Activated CD4-positive, alpha-beta memory T cell treated with anti-CD3 and anti-CD28 coated beads for 36 hours (primary cell): ENCODE measurements at places on chromosomes 11 and 22. TPM values are rescaled to one million over a fixed set of nuclear protein-coding genes. Genes with fewer than 3 reads are reported as not detected.

DNA sequence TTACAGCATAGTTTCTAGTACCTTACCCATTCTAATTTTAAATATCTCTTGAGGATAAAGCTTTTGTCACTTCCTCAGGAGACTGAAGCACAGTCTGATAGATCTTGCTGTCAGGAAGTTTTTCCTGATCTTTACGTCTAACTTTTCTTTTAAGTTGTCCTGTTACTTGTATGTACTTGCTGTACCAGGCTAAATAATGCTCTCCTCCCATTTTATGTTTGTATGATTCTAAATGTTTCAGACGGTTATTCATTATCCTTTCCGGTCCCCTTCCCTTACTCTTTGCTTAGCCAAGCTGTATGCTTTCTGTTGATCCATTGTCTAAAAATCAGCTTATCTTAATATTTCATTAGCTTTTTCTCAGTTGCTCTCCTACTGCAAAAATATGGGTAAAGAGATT is 6.0 kb downstream of the ARHGEF12 start:
- no peak for DNase-seq

- DNase-seq, result no peak
These were observed 33.1 kb upstream of the ETS1 start for GRCh38 chr11:128620309-128621100.

DNA sequence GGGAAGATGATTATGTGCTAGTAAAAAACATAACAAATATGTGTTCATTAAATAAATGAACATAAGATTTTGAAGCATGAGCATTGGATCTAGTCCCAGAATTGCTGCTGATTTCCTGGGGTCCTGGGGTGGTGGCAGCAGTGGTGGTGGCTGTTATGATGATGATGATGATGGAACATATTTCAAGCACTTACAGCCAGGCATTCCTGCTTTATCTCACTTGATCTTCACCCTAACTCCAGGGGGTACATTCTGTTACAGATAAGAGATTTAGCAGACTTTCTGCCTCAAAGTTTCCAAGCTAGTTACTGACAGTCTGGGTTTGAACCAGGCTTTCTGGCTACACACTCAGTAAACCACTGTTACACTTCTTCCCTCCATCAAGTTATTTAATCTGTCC is 5.2 kb downstream of the TRAPPC4 start:
- DNase-seq, result no peak

GRCh38 chr11:103619938-103620337 is 416.5 kb upstream of the DDI1 start:
- DNase-seq, result no peak

DNA sequence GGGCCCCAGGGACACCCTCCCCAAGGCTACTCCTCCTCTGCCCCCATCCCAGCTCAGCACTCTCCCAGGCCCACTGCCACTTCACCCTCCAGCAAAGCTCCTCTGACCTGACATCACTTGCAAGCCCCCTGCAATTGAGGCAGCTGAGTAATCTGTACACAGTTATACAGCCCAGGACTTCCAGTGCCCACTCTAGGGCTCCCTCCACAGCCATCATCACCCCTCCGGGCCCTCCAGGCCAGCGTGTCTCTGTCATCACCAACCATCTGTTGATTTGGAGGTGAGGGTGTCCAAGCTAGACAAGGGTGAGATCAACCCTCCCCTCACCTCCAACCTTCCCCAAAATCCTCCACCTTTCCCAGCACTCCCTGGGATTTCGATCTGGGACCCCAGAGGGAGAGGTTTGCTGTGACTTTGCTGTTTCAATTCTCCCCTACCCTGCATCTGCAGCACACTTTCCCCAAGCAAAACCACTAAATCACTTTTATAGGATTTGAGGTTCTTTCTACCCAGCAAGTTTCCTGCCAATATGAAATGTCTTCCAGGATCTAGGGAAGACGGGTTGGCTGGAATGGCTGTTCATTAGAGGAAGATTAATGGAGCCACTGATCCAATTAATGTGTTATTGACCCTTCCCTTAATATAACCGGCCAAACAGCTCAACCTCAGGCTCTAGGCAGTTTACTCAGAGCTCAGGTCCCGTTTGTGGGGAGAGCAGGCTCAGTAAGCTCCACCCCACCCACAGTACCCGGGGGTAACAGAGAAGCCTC is 92.9 kb downstream of the CHST1 start:
- DNase-seq, result no peak

- DNase-seq, result no peak
These were observed 34.2 kb downstream of the TMEM184B start for GRCh38 chr22:38238519-38239071.

MS4A18 gene
- total RNA-seq, result not detected

DNA sequence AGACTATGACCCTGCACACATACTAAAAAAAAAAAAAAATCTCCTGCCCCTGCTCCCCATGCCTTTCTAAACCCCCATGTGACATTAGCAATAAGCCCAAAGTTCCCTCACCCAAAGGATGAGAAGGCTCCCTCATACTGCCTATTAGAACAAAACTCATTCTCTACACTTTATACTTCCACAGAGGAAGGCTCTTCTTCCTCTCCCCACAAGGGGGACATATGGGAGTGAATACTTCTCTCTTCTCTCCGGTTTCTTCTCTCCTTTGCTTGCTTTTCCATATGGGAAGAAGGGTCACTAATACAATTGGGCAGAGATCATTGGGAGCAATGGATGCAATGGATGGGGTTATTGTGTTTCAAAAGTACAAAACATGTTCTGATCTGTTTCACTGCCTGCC is 3.3 kb downstream of the OR52L1 start:
- no peak for DNase-seq

GRCh38 chr11:106957030-106957482 is 61.2 kb downstream of the GUCY1A2 start:
- no peak for DNase-seq

TSSK2 gene
- not detected for total RNA-seq

- DNase-seq, result no peak
These were observed 26.3 kb upstream of the MTCH2 start for GRCh38 chr11:47668665-47669064.

DNA sequence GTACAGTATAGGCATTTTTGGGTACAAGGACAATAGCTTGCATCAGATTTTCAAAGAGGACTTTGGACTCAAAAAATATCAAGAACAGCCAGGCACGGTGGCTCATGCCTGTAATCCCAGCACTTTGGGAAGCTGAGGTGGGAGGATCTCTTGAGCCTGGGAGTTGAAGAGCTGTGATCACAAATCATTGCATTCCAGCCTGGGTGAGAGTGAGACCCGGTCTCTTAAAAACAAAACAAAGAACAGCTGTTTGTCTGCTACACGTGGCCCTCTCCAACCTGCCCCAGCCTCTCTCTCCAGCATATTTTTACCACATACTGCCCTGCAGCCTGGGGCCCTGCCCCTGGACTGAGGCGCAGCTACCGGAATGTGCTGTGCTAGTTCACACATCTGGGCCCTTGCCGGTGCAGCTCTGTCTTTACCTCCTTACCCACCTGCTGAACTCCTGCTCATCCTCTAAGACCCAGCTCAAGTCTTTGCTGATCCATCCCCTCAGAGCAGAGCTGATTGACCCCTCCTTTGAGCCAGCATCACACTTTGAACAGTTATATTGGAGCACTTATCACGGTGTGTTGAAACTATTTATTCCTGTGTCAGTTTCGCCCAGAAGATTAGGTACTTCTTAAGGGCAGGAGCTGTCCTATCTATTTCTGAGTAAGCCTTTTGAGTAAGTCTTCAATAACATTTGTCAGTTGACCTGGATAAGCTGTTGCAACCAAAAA is 29.4 kb downstream of the GRIK4 start:
- no peak for DNase-seq

- no peak for DNase-seq
These were observed 80.0 kb upstream of the CRTAM start for GRCh38 chr11:122758339-122758738.

GRCh38 chr22:20604776-20605221 is 97.4 kb downstream of the MED15 start:
- DNase-seq, result no peak

GRCh38 chr11:88301488-88302140 is 35.9 kb downstream of the CTSC start:
- peak; percentile 43 for DNase-seq

GRCh38 chr11:102391549-102392237 is 44.7 kb downstream of the BIRC2 start:
- DNase-seq, result no peak

CSF2RB gene
- 0.22 TPM for total RNA-seq

GRCh38 chr11:24234822-24235508 is 261.9 kb upstream of the LUZP2 start:
- no peak for DNase-seq

TOMT gene
- total RNA-seq, result not detected

MLC1 gene
- not detected for total RNA-seq

GAS2L1 gene
- total RNA-seq, result 1.3 TPM

- DNase-seq, result peak; percentile 33
These were observed 17.5 kb downstream of the KCNJ5 start for GRCh38 chr11:128908391-128909246.

CADM1 gene
- total RNA-seq, result 0.95 TPM

GRCh38 chr22:39723899-39724351 is 153.4 kb downstream of the CACNA1I start:
- no peak for DNase-seq

DNA sequence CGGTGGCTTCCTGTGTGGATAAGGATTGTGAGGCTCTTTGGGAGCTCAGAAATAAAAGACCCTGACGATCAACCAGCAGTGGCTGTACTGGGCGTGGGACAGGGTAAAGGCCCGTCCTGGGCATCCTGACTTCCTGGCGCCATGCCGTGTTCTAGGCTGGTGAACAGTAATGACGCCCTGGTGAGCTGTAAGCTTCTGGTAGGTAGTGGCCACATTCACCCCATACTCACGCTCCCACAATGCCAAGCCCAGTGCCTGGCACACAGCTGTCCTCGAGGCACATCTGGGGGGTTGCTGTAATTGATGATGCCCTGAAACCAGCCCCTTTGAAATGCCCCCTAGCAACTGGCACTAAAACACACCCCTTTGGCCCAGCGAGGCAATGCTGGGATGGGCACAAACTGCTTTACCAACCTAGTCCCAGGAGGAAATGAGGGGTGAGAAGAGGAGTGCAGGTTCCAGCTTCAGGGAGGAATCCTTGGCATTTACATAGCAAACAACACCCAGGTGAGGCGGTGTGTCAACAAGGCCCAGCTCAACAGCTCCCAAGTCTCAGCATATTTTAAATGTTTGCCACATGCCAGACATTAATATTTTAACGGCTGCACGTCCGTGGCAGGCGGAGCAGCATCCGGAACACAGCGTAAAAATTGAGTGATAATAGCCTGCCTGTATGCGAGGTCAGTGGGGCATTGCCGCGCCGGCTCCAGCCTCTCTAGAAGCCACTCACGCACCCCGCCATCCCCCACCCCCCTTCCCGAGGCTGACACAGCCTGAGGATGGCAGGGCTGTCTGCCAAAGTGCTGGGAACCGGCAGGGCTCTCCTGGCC is 79.3 kb downstream of the DSCAML1 start:
- DNase-seq, result no peak

ATG2A gene
- 20.5 TPM for total RNA-seq

DNA sequence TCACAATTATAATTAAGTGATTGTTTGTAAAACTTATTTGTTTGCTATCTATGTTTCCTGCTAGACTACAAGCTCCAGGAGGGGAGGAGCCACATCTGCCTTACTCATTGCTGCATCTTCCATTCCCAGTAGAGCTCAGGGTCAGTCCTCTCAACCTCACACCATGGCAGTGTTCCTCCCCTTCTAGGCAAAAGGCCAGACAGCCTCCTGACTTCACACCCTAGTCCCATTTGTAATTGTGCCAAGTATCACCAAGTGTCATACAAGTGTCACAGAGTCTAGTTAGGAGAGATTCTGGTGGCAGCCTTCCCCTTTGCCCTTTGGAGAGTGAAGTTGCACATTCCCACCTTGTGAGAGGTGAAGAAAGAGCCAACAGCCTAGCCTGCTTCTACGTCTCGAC is 490.4 kb downstream of the INSC start:
- DNase-seq, result no peak

SCGB1C1 gene
- not detected for total RNA-seq

HBB gene
- total RNA-seq, result not detected

- DNase-seq, result peak; percentile 76
These were observed 31.6 kb upstream of the JAM3 start for GRCh38 chr11:134037046-134037908.

GRCh38 chr11:36074941-36075431 is 131.1 kb downstream of the LDLRAD3 start:
- no peak for DNase-seq

TP53AIP1 gene
- total RNA-seq, result not detected

STX3 gene
- total RNA-seq, result 12.3 TPM

GRCh38 chr11:21564833-21565682 is 627.8 kb upstream of the ANO5 start:
- DNase-seq, result no peak

- no peak for DNase-seq
These were observed 82.6 kb downstream of the CYP2R1 start for GRCh38 chr11:14809466-14809865.

DNA sequence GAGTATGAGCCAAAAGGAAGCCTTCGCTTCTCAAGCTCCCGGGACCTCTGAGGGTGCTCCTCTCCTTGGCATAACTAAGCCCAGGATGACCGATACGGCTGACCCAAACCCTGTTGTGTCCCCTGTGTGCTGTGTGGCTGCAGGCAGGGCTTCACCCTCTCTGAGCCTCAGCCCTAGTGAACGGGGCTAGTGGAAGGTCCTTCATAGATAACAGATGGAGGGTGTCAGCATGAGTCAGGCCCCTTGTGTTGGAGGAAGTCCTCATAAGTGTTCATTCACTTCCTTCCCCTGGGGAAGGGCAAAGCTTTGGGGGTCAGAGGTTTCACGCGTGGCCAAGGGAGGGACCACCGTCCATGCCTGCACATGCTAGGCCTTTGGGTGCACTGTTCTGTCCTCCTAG is 21.5 kb downstream of the SHISAL1 start:
- no peak for DNase-seq

GRCh38 chr11:34585735-34586487 is 35.0 kb upstream of the EHF start:
- DNase-seq, result no peak

XBP1 gene
- total RNA-seq, result 128 TPM

KRTAP5-7 gene
- not detected for total RNA-seq

GRCh38 chr11:71324788-71325417 is 72.5 kb upstream of the SHANK2 start:
- no peak for DNase-seq

GRCh38 chr11:257766-258493 is 20.3 kb upstream of the NLRP6 start:
- DNase-seq, result no peak
